ENCODE measurements at places on chromosomes 6 and 20.

DNA sequence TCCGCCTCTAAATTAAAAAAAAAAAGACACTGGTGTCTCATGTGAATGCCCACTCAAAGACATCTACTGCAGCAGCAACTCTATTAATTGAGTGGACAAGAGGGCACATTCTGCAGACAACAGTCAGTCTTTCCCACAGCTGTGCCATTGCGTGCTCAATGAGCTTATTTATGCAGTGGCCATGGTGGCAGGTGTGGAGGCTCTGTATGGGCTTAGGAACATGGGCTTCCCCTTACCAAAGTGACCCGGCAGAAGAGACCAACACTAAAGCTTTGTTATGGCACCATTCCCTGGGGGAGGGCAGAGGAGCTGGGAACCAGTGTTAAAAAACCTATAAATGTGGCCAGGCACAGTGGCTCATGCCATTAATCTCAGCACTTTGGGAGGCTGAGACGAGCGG, 4.2 kb upstream of the VAPB start:
- no peak for DNase-seq
- peaks cover 1% of the 10 kb centered on the region for H3K4me1 ChIP-seq
- H3K27me3 ChIP-seq = no peaks in the 10 kb centered on the region
- H3K36me3 ChIP-seq = no peaks in the 10 kb centered on the region

GRCh38 chr6:99407076-99407475, 13.1 kb upstream of the COQ3 start:
- no peak overlapping the region for H3K4me3 ChIP-seq
- DNase-seq = no peak
- H3K27ac ChIP-seq = no peak overlapping the region
- H3K4me1 ChIP-seq = no peaks in the 10 kb centered on the region
- H3K36me3 ChIP-seq = peaks cover 16% of the 10 kb centered on the region

- H3K27ac ChIP-seq = no peak within 1 kb of the TSS
- DNase-seq = no peak
- H3K27me3 ChIP-seq = peaks cover 19% of the 10 kb centered on the region
- H3K4me1 ChIP-seq = no peaks in the 10 kb centered on the region
These were observed at the start of gene CLVS2 for GRCh38 chr6:122995921-122996793. Gene CLVS2 (plus strand): TSS chr6:122996235. CDS start chr6:122997778, 1,543 bp downstream.

- no peak within 1 kb of the TSS for H3K27ac ChIP-seq
- peak; percentile 84 for DNase-seq
- no peaks in the 10 kb centered on the region for H3K27me3 ChIP-seq
- peak within 1 kb of the TSS; percentile 70 for H3K4me3 ChIP-seq
- H3K36me3 ChIP-seq = no peaks in the 10 kb centered on the region
These were observed at the start of gene KIZ for GRCh38 chr20:21125849-21126580. Gene KIZ (plus strand): TSS chr20:21126082. CDS start chr20:21126116, 34 bp downstream.

- H3K36me3 ChIP-seq = no peaks in the 10 kb centered on the region
- no peaks in the 10 kb centered on the region for H3K27me3 ChIP-seq
- H3K4me3 ChIP-seq = no peak overlapping the region
- DNase-seq = no peak
- H3K27ac ChIP-seq = no peak overlapping the region
These were observed 71.3 kb downstream of the ATXN1 start for GRCh38 chr6:16689788-16690607.

GRCh38 chr6:160293844-160294243, 35.2 kb upstream of the SLC22A2 start:
- H3K4me1 ChIP-seq = no peaks in the 10 kb centered on the region
- no peaks in the 10 kb centered on the region for H3K36me3 ChIP-seq

GRCh38 chr20:58759947-58760346, 67.3 kb downstream of the NPEPL1 start:
- H3K4me1 ChIP-seq = no peaks in the 10 kb centered on the region
- DNase-seq = no peak
- H3K27me3 ChIP-seq = no peaks in the 10 kb centered on the region
- no peak overlapping the region for H3K27ac ChIP-seq

DNA sequence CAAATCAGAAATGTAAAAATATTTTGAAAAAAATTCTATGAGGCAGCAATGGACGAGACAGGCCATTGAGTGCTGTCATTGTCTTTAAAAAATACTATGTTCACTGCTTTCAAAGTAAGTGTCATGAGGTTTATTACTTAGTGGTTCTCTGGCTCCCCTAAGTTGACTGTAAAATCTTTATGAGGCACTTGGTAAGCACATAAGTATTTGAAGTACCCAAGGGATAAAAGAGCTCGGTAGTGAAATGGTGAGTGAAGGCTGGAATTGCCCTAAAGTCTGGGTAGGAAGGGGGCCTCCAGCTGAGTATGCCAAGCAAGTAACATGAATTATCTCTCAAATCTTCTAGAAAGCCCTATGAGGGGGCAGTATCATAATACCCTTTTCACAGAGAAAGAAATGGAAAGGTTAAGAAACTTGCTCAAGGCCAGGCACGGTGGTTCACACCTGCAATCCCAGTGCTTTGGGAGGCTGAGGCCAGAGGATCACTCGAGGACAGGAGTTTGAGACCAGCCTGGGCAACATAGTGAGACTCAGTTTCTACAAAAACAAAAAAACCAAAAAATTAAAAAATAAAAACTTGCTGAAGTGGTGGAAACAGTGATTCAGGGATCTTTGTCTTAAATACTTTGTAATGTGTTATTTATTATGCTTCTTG, 5.5 kb upstream of the CTCFL start:
- no peak for DNase-seq
- no peaks in the 10 kb centered on the region for H3K36me3 ChIP-seq
- no peak overlapping the region for H3K4me3 ChIP-seq

DNA sequence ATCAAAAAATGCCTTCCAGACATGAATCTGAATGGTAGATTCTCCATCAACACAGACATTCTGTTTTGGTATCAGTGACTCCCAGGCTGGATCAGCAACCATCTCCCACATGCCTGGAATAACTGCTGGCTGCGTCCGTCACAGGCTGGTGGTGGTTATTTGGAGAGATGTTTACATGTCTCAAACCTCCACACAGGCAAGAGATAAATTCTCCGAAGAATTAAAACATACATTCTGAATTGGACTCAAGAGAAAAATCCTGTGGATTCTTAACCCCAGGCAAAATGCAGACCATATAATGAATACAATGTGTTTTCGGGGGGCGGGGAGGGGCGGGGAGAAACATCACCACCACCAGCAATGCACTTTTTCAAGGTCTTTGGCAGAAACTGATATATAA, 108.2 kb downstream of the THBS2 start:
- no peaks in the 10 kb centered on the region for H3K27me3 ChIP-seq
- no peak overlapping the region for H3K27ac ChIP-seq
- DNase-seq = no peak
- no peaks in the 10 kb centered on the region for H3K36me3 ChIP-seq
- no peak overlapping the region for H3K4me3 ChIP-seq

DNA sequence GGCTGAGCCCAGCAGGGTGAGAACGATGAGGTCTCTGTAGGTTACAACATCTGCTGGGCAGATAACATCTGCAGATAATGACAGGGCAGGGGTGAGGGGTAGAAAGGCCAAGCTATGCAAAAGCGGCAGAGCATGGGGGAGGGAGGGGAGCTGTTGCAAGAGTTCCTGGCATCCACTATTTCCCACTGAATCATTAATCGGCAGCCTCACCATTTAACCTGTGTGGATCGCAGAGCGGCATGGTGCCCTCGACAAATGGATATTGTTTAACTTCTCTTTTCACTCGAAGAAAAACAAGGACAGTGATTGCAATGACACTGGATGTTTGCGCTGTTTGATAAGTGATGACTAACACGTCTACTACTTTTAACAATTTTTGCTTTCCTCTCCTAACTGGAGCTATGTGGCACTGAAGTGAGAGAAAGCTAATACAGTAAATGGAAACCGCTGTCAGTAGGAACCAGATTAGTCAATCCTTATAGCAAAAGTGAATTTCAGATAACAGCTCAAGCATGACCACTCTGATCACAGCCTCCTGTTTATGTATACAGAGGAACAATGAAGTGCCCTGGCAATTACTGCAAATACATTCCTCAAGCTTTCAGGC, 381.5 kb downstream of the TFAP2A start:
- no peak overlapping the region for H3K4me3 ChIP-seq
- no peak for DNase-seq
- no peaks in the 10 kb centered on the region for H3K4me1 ChIP-seq
- H3K27me3 ChIP-seq = no peaks in the 10 kb centered on the region
- no peaks in the 10 kb centered on the region for H3K36me3 ChIP-seq

GRCh38 chr20:40669692-40670091, 19.3 kb downstream of the MAFB start:
- no peak overlapping the region for H3K27ac ChIP-seq
- DNase-seq = no peak
- H3K4me1 ChIP-seq = no peaks in the 10 kb centered on the region
- no peaks in the 10 kb centered on the region for H3K36me3 ChIP-seq
- no peak overlapping the region for H3K4me3 ChIP-seq
- H3K27me3 ChIP-seq = no peaks in the 10 kb centered on the region

- no peaks in the 10 kb centered on the region for H3K36me3 ChIP-seq
- H3K4me1 ChIP-seq = peaks cover 3% of the 10 kb centered on the region
- DNase-seq = no peak
- no peaks in the 10 kb centered on the region for H3K27me3 ChIP-seq
- H3K4me3 ChIP-seq = no peak overlapping the region
These were observed 12.6 kb upstream of the ZFP64 start for GRCh38 chr20:52204136-52204535.

DNA sequence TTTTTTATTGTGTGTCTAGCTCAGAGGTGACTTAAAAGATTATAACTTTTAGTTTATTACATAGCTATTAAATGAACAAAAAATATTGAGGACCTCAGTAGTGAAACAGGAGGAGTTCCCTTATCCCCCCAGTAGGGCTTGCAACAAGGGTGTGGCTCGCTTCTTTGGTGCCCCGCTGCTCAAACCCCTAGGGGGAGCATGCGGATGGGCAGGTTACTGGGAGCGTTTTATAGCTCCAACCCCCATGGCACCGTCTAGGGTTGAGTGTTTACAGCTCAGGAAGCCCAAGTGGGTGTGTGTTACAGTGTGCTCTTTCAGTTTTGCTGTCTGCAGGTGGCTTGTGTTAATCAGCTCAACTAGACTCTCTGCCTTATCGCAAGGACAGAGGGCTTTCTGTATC, 1513.7 kb downstream of the GRIK2 start:
- 0 out of 2 replicates have a peak, but pooled peaks cover 2% of the 10 kb centered on the region for H3K4me1 ChIP-seq
- no peak overlapping the region for H3K4me3 ChIP-seq
- no peak overlapping the region for H3K27ac ChIP-seq
- H3K27me3 ChIP-seq = no peaks in the 10 kb centered on the region
- DNase-seq = peak; percentile 7
- no peaks in the 10 kb centered on the region for H3K36me3 ChIP-seq

- no peak overlapping the region for H3K27ac ChIP-seq
- H3K4me1 ChIP-seq = peaks cover 4% of the 10 kb centered on the region
- no peaks in the 10 kb centered on the region for H3K36me3 ChIP-seq
- H3K4me3 ChIP-seq = no peak overlapping the region
- no peaks in the 10 kb centered on the region for H3K27me3 ChIP-seq
- no peak for DNase-seq
These were observed 9.1 kb downstream of the CEBPB start for GRCh38 chr20:50199703-50200102.

- H3K4me1 ChIP-seq = no peaks in the 10 kb centered on the region
- H3K27ac ChIP-seq = no peak overlapping the region
- H3K4me3 ChIP-seq = no peak overlapping the region
- peaks cover 22% of the 10 kb centered on the region for H3K36me3 ChIP-seq
- no peak for DNase-seq
These were observed 24.0 kb downstream of the GHRH start for GRCh38 chr20:37237656-37238055.

- no peaks in the 10 kb centered on the region for H3K36me3 ChIP-seq
- no peaks in the 10 kb centered on the region for H3K27me3 ChIP-seq
- no peak overlapping the region for H3K4me3 ChIP-seq
- DNase-seq = no peak
- no peak overlapping the region for H3K27ac ChIP-seq
These were observed 19.6 kb upstream of the FAM83B start for GRCh38 chr6:54827010-54827409.

DNA sequence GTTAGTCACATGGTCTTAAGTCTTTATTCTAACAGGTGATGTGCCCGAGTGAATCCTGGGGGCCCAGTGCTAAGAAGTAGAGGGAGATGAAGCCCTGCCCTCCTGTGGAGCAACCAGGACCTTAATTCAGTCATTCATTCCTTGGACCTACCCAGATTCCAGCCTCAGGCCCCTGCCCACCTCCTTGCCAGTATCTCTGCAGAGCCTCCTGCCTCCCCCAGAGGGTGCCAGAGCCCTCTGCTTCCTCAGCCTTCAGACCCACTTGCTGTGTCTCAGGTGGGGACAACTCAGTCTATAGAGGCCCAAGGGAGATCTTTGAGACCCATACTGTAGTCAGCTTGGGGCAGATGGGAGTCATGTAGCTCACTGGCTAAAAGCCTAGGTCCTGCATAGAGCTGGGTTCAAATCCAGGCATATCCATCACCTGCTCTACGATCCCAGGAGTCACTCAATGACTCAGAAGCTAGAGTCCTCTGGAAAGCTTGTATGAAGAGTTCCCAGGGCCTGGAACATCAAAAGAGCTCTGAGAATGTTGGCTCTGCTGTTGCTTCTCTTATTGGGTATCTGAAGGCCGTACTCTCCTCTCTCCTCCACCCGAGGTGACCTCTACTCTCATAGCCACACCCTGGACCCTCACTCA, 3.9 kb upstream of the SIGLEC1 start:
- DNase-seq = peak; percentile 47
- H3K4me1 ChIP-seq = no peaks in the 10 kb centered on the region
- H3K36me3 ChIP-seq = no peaks in the 10 kb centered on the region
- H3K27ac ChIP-seq = no peak overlapping the region

DNA sequence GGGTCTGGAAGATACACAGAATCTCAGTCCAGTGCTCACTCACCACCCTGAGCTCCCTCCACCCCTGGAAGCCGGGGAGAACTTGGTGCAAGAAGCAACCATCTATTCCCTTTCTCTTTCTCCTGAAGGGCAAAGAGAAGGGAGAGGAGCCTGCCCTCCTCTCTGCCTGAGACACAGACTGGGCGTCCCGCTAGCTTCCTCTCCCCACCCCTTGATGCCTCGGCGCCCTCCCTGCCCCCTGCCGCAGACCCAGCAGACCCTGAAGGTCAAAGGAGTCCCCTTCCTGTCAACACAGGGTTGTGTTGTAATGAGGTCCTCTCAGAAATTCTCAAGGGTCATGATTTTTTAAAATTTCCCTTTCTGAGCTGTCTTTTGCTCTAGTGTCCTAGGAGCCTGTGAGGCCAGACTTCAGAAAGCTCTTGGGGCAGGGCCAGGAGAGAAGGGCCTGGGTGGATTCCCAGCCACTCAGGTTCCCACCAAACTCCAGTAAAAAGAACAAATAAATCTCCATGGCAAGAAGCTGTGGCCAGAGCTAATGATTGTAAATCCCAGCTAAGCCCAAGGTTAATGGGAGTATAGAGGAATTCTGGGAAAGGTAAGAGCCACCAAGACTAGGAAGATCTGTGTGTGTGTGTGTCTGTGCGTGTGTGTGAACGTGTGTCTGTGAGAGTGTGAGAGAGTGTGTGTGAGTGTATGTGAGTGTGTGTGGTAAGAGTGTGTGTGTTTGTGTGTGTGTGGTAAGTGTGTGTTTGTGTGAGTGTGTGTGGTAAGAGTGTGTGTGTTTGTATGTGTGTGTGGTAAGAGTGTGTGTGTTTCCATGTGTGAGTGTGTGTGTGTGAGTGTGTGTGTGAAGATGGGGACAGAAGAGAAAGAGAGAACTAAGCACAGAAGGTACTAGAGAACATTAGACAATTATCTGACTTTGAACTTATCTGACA, 1.1 kb upstream of the JPH2 start:
- H3K4me3 ChIP-seq = no peak overlapping the region
- H3K27me3 ChIP-seq = no peaks in the 10 kb centered on the region
- peaks cover 7% of the 10 kb centered on the region for H3K4me1 ChIP-seq
- DNase-seq = no peak

Data from iPS DF 6.9 (cell line).